Activated T-cell treated with anti-CD3 and anti-CD28 coated beads, Interleukin-2, amount 50 U/mL, for 1 hour (primary cell): ENCODE measurements at places on chromosomes 2 and 18.

DNA sequence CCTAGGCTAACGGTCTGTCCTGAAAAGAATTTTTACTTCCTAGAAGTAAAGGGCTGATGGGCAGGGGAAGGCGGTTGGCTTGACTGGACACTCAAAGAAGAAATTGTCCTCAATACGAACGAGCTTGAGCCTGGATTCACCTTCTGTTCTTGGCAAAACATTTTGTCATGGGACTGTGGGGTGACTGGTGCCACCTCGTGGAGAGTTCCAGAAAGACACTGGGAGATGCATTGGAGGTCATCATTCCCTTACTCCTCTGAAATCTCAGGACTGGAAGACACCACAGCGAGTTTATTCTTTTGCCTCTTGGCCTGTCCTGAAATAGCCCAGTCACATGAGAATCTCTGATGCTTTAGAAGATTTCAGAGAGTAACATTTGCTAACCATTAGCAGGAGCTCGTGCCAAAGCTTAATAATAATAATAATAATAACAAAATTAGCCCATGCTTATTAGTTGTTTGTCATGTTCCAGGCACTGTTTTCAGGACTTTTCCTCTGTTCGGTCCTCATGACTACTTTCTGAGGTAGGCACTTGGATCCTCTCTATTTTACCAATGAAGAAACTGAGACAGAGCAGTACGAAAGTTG is 44.5 kb downstream of the TMEM182 start:
- peak; percentile 24 for DNase-seq

GRCh38 chr2:70922235-70923234 is 13.2 kb upstream of the ATP6V1B1 start:
- no peak for DNase-seq

DNA sequence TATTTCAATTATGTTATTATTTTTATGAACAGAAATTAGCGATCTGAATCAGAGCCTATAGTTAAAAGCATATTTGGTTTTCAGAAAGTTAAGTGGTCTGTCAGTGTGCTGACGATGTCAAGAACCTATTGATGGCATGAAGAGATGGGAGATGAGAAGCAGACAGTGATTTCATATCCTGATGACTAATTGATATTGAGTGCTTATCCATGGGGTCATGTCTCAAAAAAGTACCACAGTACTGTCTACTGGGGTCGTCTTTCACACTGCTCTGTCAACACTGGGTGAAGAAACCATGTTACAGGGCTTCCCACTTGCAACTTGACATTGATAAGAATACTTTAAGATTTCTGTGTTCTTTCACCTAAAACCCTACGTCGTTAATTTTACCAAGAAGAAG is 297.1 kb downstream of the AFF3 start:
- DNase-seq: no peak

- DNase-seq: no peak
Observed at GRCh38 chr2:183665425-183665824, 541.2 kb downstream of the NUP35 start.

DNA sequence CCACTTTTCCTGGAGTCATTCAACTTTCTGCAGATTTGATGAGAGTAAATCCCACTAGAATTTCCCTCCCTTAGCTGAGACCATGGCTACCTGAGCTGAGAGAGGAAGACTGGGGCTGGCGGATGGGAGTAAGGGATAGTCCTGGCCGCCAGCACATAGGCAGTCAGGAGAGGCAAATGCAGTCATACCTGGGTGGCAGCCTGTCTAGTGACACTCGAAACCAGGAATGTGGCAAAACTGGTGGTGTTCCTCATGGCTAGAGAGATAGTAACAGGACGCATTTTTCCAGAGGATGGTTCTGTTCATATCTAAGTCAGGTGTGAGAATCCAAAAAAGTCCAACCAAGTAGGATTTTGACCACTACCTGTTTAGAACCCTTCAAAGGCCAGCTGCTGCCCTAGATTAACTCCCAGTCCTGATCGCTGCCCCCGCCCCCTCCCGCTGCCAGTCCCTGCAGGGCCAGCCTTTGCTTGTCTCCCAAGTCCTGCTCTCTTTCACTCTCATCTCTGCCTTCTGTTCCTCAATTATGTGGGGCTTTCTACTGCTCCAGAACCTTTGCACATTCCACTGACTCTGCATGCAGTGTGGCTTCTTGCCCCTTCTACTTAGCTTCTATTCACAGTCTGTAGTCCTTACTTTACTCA is 17.4 kb upstream of the SCG2 start:
- no peak for DNase-seq

GRCh38 chr2:62254424-62255266 is 58.7 kb downstream of the B3GNT2 start:
- DNase-seq: no peak
